ENCODE measurements at places on chromosomes 3 and 15. TPM values are rescaled to one million over a fixed set of nuclear protein-coding genes. Genes with fewer than 3 reads are reported as not detected.

GRCh38 chr15:72998226-72998625 is 54.0 kb upstream of the NEO1 start:
- DNase-seq = no peak

- DNase-seq = no peak
Observed at GRCh38 chr15:33209575-33210481, 15.3 kb upstream of the FMN1 start.

GRCh38 chr15:29142129-29142747 is 127.4 kb downstream of the NSMCE3 start:
- DNase-seq = no peak

PP2D1 gene
- not detected for total RNA-seq

- DNase-seq = no peak
Observed at GRCh38 chr3:46706771-46707582, 5.8 kb downstream of the TMIE start.

DNA sequence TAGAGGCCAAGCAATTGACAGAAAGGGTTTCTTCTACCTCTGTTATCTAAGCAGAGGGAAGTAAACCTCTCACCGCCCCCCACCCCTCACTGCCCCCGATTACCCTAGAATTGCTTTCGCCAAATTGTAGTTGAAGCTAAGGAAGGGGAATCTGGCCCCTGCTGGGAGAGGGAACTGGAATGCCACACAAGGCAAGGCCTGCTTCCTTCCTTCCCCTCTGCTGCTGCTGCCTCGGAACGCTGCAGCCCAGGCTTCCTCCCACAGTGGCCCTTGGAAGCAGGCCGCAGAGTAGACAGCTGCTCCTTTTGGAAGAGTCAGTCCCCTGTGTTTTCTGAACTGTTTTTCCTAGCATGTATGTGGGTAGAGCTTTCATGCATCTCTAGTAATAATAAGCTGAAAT is 21.6 kb downstream of the RLBP1 start:
- DNase-seq = no peak

GRCh38 chr3:107112356-107112755 is 264.9 kb upstream of the CCDC54 start:
- DNase-seq = no peak

DNA sequence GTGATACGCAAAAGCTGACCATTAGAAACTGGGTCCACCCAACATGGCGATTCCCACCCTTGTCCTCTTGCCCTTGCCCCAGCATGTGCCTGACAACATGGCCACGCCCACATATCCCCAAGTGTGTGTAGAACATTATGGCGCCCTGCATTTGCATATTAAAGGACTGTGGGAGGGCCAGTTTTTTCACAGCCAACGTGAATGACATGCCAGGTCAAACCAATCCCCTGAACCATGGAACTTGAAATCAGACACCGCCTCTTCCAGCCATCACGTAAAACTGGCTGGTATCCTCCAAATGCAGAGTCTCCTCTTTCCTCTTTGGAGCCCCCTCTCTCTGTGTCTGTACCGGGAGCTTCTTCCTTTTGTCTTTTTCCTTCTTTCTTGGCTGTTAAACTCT is 156.7 kb upstream of the EPHA6 start:
- no peak for DNase-seq

CNTN3 gene
- 4.4 TPM for total RNA-seq

GRCh38 chr15:72176159-72176558 is 21.4 kb downstream of the GRAMD2A start:
- peak; percentile 66 for DNase-seq

SMAD3 gene
- 33.6 TPM for total RNA-seq

- no peak for DNase-seq
Observed at GRCh38 chr3:171293142-171293782, 166.9 kb downstream of the TNIK start.

DNA sequence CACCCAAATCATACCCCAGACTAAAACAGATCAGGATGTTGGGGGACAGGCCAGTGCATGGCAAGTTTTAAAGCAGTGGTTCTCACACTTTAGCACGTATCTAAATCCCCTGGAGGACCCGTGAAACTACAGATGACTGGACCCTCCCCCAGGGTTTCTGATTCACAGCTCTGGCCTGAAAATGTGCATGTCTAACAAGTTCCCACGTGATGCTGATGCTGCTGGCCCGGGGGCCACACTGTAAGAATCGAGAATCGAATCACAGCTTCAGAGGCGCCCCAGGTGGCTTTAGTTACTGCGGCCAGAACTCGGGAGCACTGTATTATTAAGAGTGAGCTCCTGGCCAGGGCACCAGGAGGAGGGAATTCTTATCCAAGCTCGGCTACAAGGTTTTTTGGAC is 11.6 kb downstream of the ADAMTS17 start:
- no peak for DNase-seq

TICRR gene
- total RNA-seq = not detected

- no peak for DNase-seq
Observed at GRCh38 chr3:127630811-127631714, 2.1 kb downstream of the PODXL2 start.

DNA sequence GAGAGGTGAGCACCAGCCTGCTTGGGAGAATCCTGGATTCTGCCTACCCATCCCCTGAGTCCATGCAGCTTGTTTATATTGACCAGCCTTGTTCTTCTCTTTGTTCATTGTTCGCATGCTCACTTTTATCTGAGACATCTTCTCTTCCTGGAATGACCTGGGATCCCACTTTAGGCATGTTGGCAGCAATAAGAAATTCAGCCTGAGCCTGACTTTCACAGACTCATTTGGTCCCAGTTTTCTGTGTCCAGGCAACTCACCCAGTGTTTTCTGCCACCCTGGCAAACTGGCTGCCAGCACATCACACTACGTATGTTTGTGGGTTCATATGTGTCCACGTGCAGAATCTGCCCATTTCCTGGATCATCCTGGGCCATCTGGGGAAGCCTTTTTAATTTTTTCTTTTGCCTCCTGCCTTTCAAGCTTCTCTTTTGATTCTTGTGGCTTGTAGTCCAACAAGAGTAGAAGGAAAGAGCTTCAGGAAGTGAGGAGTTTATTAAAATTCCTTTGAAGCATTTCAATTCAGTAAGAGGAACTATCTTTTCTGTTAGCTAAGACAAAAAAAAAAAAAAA is 199.9 kb downstream of the FNDC3B start:
- no peak for DNase-seq

KNG1 gene
- total RNA-seq = not detected

- no peak for DNase-seq
Observed at GRCh38 chr3:34139566-34139965, 341.1 kb downstream of the PDCD6IP start.

CHP1 gene
- total RNA-seq = 347 TPM

GRCh38 chr15:94778840-94779239 is 547.5 kb downstream of the MCTP2 start:
- no peak for DNase-seq

CD200 gene
- 16.4 TPM for total RNA-seq

GOLGA6L4 gene
- 6.9 TPM for total RNA-seq

DNA sequence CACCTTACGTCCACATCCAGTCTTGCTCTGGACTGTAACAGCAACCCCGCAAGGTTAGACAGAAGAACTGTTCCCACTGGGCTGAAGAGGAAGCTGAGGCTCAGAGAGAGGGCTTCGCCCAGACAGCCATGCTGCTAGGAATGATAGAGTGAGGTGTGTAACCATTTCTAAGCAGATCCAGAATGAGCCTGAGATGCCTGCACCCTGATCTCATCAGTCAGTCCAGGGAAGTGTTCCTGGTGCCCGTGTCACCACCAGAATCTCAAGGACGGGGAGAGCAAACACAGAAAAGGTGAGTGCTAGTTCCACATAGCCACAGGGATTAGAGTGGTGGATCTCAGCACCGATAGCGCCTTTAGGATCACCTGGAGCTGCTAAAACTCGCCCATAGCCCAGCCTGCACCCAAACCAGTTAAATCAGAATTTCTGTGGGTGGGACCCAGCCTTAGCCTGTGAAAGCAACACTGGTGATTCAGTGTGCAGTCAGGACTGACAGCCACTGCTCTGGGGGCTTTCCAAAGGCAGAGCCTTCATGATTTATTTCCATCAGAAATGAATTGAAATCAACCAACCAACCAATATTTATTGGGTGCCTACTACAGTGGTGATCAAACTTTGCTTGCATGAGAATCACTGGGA is 12.3 kb downstream of the ISLR start:
- DNase-seq = no peak

DNA sequence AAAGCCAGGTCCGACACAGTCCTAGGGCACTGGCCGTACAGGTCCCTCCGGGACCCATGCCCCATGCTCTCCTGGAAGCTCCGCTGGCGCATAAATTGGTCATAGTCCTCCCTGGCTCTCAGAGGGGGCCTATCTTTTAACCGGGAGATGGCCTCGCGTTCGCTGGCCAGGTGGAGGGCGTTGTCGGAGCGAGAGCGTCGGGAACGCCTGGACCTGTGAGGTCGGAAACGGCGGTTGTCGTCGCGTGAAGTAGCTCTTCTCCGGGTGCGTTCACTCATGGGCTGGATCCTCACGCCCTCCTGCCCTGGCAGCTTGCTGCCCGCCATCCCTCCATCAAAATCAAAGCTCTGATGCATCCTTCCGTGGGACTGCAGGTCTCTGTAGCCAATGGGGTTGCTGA is 76.0 kb upstream of the PSMD6 start:
- DNase-seq = no peak

DNA sequence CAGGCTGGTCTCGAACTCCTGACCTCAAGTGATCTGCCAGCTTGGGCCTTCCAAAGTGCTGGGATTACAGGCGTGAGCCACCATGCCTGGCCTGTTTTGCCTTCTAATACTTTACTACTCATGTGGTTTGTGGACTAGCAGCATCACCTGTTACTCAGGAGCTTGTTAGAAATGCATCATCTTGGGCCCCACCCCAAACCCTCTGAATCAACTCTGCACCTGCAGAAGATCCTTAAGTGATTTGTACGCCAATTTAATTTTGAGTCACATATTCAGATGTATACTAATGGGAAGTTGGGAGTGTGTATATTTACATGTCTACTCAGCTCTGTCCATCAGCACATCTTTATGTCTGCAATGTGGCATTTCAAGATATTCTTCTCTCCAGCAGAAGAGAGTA is 6.1 kb downstream of the TBC1D21 start:
- no peak for DNase-seq

GRCh38 chr3:116299646-116300081 is 145.6 kb downstream of the LSAMP start:
- no peak for DNase-seq

GNB4 gene
- total RNA-seq = 18.3 TPM

GRCh38 chr3:39127908-39128304 is 20.4 kb downstream of the TTC21A start:
- no peak for DNase-seq

- DNase-seq = no peak
Observed at GRCh38 chr15:100129677-100130076, 212.1 kb downstream of the ADAMTS17 start.

MFSD1 gene
- total RNA-seq = 136 TPM

DNA sequence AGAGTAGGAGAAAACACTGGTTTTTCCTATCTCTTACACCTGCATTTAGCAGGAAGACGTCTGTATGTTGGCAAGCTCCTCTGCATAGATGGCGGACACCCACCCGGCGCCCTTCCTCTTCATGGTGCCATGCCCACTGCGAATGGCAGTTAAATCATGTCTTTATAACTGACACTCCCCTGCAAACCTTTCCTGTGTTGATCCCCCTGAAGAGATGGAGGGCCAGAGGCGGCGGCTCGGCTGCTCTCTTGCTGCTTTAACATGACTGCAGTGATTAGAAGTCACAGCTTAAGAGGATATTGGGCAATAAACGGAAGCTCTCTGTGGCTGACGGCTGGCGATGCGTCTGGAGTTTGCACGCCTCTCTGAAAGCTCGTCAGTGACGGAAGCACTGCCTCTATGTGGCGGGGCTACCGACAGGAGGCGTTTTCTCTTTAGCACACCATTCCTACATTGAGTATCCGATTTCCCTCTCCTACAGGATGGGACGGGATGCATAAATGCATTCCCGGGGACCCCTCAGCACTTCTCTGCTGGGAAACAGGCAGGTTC is 25.5 kb upstream of the SNRPA1 start:
- peak; percentile 20 for DNase-seq

UBAP1L gene
- total RNA-seq = 9.4 TPM

GRCh38 chr3:72345980-72346379 is 502.3 kb downstream of the SHQ1 start:
- no peak for DNase-seq

CLRN1 gene
- total RNA-seq = not detected

NAA80 gene
- 7.4 TPM for total RNA-seq

DNA sequence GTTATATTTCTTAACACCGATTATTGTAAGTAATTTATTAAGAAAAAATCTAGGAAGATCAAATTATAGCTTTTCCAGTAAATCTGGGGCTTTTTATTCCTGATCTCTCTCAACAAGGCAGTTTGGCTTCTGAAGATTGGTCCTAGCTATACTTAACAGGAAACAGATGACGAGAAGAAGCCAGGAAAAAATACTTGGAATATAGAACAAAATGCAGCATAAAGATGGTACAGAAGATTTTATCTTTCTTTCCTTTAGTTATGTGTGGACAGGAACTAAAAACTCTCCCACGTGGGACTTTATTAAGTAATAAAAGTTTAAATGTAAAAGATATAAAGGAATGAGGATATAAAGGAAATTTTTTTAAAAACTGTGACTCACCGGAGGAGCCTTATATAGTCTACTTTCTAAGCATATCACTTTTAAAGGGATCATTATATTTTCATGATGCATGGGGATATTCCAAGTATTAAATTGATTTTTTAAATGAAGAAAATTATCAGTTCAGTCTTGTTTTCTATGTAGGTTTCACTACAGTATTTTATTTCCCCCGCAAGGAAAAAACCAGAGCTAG is 8.2 kb downstream of the B3GNT5 start:
- DNase-seq = no peak

- no peak for DNase-seq
Observed at GRCh38 chr15:57108296-57108695, 189.9 kb downstream of the TCF12 start.

- DNase-seq = no peak
Observed at GRCh38 chr15:59457103-59457502, 19.1 kb downstream of the FAM81A start.

GRCh38 chr3:110808630-110809029 is 263.0 kb upstream of the NECTIN3 start:
- DNase-seq = no peak

GRCh38 chr15:85649372-85649771 is 145.4 kb downstream of the KLHL25 start:
- no peak for DNase-seq

GRCh38 chr3:70519913-70520659 is 207.6 kb upstream of the MDFIC2 start:
- DNase-seq = no peak

- no peak for DNase-seq
Observed at GRCh38 chr3:161233557-161233956, 12.4 kb downstream of the NMD3 start.

GRCh38 chr15:70892912-70893560 is 410 bp downstream of the LRRC49 start:
- DNase-seq = peak; percentile 42

- no peak for DNase-seq
Observed at GRCh38 chr15:63972801-63973200, 73.5 kb downstream of the DAPK2 start.

- no peak for DNase-seq
Observed at GRCh38 chr3:13686367-13687160, 137.6 kb downstream of the FBLN2 start.

GRCh38 chr15:49809894-49810609 is 189.2 kb downstream of the DTWD1 start:
- DNase-seq = no peak

- peak; percentile 13 for DNase-seq
Observed at GRCh38 chr3:32200490-32200889, 38.0 kb upstream of the CMTM8 start.

CCDC191 gene
- 12.0 TPM for total RNA-seq

- DNase-seq = peak; percentile 61
Observed at GRCh38 chr15:42092398-42093318, 1.7 kb downstream of the PLA2G4D start.

Measured in thyroid gland (tissue), 4 donors.